ENCODE measurements at places on chromosomes 5 and 9.

DNA sequence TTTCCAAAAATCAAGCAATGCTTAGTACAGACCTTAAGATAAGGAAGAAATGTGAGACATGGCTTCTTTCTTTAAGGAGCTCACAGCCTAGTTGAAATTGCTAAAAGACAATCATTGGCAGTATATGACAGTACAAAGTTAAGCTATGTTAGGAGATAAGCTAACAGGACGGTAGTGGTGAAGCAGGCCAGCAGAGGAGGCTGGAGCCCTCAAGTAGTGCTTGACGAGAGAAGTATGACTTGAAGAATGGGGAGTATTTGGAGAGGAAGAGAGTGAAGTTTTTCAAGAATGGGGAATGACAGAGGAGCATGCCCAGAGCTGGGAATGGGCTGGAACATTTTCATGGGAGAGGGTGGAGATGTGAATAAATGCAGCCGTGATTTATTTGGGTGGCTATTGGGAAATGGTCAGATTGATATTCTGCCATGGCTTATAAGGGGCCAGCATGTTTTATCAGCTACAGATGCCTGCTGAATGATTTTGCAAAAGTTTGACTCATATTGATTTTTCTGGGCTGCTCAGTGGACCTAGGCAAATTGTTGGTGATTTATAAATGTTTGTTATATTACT is 43.7 kb downstream of the LURAP1L start:
- no peak for DNase-seq

GRCh38 chr5:127070243-127070642 is 3.1 kb downstream of the C5orf63 start:
- DNase-seq: no peak

DNA sequence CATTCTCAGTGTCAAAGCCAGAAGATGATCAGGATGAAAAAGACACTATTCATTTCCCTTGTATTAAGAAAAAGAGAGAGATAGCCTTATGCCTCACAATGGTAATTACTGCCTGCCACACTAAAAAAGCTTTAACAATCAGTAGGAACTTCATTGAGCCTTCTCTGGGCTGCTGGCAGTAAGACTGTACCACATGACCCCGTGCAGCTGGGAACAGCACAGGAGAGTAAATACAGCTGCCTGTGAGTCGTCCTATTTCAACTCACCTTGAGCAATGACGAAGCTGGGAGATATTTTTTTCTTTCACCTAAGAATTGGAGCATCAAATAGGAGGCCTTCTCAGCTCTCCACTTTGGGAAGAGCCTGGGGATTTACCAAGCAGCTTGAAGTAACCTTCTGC is 316.3 kb downstream of the GABRB2 start:
- no peak for DNase-seq

DNA sequence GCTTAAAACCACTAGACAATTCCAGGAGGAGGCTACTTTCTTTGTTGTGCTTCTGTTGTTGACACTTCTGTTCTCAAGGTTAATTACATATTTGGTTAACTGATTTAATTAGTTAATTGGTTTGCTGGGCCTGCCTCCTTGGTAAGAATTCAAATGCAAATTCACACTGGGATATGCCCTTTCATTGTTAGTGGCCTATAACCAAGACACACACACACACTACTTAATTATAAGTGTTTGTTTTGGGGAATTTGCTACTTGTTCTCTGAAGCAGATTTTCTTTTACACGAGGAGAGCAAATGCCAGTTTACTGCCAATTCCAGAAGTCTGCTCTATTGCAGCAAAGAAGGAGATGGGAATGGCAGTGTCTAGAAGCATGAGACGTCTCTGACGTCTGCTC is 101.6 kb upstream of the BASP1 start:
- no peak for DNase-seq

DNA sequence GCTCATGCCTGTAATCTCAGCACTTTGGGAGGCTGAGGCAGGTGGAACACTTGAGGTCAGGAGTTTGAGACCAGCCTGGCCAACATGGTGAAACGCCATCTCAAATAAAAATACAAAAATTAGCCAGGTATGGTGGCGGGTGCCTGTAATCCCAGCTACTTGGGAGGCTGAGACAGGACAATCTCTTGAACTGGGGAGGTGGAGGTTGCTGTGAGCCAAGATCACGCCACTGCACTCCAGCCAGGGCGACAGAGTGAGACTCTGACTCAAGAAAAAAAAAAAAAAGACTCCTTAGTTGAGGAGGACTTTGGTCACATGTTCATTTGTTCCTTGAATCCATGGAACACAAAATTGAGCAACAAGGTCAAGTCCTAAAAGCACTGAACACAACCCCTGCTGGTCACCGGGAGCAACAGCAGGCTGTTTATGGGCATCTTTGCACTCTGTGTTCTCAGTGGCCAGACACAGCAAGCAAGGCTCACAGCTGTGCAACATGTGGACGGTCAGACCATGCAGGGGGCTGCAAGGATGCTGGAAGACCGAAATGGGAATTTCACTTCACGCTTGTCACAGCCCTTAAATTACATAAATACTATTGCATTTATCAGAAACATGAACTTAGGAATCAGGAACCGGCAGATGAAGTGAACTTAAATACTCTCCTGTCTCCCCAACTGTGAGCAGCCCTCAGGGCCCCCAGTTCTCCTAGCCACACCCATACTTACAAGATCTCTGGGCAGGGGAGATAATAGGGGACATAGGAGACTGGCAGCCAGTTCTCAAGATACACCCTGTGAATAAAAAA is 2.8 kb downstream of the GBGT1 start:
- DNase-seq: no peak

- no peak for DNase-seq
Measured at GRCh38 chr9:114050226-114050568, 27.9 kb downstream of the AMBP start.

DNA sequence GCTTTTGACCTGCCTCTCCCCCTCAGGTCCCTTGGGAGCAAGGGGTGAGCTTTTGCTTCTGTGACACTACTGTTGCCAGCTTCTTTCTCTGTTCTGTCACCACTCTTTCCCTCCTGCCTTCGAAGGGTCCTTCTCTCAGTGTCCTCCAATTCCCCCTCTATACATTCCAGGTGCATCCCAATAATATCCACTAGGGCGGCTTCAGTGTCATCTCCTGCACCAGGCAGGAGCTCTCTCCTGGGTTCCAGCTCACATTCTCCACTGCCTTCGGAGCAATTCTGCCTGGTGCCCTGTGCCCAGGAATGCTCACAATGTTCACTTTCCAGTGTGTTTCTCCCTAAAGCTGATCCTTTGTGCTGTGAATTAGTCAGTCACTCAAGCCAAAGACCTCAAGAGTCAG is 83.9 kb upstream of the CXCL14 start:
- no peak for DNase-seq

- DNase-seq: no peak
Measured at GRCh38 chr5:40499007-40499406, 180.7 kb upstream of the PTGER4 start.

DNA sequence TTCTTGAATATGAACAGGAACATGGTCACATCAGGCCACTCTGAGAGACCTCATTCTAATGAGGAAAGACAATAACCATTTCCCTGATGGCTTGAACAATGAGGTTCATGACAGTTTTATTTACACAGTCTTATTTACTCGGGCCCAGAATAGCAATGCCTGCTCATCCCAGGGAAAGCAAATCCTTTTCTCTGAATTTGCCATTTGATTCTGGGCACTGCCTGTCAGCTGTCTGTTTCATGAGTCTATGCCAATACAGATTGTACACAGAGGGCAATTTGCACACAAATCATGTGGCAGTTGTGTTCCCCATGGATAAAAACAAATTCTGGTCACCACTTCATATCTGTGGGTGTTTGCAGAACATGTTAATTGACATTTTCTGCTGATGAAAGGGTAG is 492.5 kb downstream of the ACTL7B start:
- no peak for DNase-seq

GRCh38 chr9:69798744-69799143 is 21.9 kb upstream of the CFAP95 start:
- no peak for DNase-seq

DNA sequence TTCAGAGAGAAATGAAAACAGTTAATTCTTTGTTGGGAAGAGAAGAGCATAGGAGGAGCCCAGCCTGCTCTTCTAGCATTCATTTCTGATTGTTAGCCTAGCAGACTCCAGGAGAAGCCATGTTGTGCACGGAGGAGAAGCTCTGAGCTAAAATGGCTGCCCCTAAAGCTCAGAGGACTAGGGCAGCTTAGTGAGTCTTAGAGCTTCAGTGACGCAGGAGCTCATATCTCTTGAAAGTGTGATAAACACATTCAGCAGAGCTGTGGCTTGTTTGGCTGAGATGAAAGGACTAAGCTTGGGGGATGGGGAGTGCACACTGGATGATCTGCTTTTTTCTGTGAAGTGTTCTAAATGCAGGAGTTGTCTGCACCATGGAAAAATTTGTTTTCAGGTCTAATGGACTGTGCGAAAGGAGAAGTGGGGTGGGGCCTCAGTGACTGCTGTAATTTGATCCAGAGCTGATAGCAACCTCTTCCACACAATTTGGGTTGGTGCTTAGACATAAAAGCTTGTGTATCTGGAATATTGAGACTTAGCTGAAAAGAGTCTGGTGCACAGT is 58.5 kb downstream of the ZNF462 start:
- no peak for DNase-seq

- no peak for DNase-seq
Measured at GRCh38 chr5:143147902-143148301, 255.6 kb downstream of the NR3C1 start.

DNA sequence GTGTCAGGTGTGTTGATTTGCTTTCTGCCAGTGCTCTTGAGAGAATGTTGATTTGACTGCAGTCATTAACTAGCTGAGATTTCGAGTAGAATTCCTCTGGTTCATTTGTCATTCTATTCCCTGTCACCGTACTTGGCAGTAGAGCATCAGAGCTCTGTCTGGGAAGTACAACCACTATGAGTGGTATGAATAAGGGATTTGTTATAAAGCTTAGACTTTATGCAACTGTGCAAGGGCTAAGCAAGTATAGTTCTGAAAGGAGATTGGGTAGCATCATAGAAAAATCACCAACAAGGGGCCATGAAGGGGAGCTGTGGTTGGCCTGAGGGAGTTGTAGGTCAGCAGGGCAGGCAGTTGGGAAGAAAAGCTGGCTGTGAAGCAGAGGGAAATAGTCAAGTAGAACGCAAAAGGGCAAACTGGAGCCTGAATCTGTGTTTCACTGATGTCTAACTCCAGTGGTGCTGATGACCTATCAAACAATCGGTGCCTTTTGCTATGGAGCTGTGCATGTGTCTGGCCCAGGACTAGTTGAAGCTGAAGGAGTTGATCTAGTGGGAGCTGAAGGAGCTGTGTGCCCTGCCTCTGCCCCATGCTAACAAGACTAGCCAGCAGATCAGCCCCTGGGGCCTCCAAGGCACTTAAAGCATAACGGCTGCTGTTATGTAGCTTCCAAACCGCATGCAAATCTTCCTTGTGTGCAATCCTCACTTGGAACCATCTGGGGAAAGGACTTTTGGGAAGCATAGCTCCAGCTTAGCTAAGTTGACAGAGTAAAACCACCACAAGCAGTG is 110.0 kb downstream of the SLC28A3 start:
- DNase-seq: no peak

- DNase-seq: no peak
Measured at GRCh38 chr9:128293091-128293490, 17.0 kb downstream of the SWI5 start.

DNA sequence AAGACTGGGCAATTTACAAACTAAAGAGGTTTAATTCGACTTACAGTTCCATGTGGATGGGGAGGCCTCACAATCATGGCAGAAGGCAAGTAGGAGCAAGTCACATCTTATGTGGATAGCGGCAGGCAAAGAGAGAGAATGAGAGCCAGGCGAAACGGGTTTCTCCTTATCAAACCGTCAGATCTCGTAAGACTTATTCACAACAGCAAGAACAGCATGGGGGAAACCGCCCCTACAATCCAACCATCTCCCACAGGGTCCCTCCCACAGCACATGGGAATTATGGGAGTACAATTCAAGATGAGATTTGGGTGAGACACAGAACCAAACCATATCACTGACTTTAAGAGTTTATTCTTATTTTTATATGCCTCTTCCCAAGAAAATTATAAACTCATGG is 60.3 kb downstream of the RFK start:
- no peak for DNase-seq

GRCh38 chr5:540071-540905 is 16.0 kb upstream of the SLC9A3 start:
- no peak for DNase-seq

DNA sequence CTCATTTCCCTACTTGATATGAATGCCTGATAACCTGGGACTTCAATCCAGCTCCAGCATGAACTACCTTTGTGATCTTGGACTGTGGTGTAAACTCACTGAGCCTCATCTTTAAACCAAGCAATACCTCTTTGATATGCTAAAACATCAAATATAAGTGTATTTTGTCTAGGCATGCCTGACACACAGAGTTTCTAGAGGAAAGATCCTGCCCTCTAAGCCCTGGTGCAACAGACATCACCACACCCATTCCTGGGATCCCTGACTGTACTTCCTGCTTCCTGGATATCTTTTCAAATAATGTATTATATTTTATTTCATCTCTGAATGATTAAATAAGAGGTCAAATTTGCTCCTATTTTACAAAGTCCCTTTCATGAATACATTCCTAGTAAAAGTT is 55.8 kb downstream of the ANXA2R start:
- DNase-seq: no peak

- peak; percentile 12 for DNase-seq
Measured at GRCh38 chr9:137611623-137612609, 6.4 kb downstream of the ARRDC1 start.

GRCh38 chr9:128310461-128310860 is 11.8 kb downstream of the TRUB2 start:
- DNase-seq: no peak

GRCh38 chr9:87245271-87245670 is 252.4 kb upstream of the DAPK1 start:
- DNase-seq: no peak

GRCh38 chr9:128218518-128219389 is 15.6 kb downstream of the DNM1 start:
- peak; percentile 60 for DNase-seq

- DNase-seq: no peak
Measured at GRCh38 chr9:26311463-26311995, 581.1 kb downstream of the CAAP1 start.

- no peak for DNase-seq
Measured at GRCh38 chr9:4164356-4164755, 135.5 kb downstream of the GLIS3 start.

DNA sequence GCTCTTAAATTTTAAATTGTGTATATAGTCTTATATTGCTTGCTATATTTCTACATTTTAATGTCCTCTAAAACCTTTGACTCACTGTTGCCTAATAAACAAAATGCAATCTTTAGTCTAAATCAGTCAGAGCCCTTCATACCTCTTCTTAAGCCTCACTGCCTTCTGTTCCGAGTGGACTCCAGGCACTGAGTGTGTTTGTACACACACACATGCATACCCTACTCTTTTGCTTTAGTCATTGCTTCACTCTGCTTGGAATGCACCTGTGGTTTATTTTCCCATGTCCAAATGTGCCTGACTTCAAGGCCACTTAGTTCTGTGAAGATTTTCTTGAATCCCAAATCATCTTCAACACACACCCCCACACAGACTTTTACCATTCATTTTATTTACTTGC is 60.9 kb downstream of the SLC12A2 start:
- DNase-seq: no peak

DNA sequence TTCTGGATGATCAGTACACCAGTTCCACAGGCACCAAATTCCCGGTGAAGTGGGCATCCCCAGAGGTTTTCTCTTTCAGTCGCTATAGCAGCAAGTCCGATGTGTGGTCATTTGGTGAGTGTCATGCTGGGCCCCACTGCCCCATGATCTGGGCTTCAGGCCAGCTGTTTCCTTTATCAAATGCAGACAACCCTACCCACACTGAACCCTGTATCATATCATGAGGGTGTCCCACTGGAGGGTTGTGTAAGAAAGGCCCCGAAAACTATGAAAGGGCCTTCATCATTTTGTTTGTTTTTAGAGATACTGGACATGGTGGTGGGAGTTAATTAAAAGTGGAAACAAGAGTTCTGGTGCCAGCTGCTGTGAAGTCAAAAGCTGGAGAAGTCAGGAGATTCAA is 20.0 kb upstream of the CYFIP2 start:
- no peak for DNase-seq

Data from activated naive CD4-positive, alpha-beta T cell (primary cell).